Endodermal cell (in vitro differentiated cells): ENCODE measurements at places on chromosomes 1 and 21. TPM values are rescaled to one million over a fixed set of nuclear protein-coding genes. Genes with fewer than 3 reads are reported as not detected.

GRCh38 chr21:19124691-19125090, 721.1 kb upstream of the TMPRSS15 start:
- H3K4me1 ChIP-seq, result peaks cover 4% of the 10 kb centered on the region
- DNase-seq, result no peak
- no peak overlapping the region for H3K27ac ChIP-seq
- H3K36me3 ChIP-seq, result no peaks in the 10 kb centered on the region
- no peaks in the 10 kb centered on the region for H3K27me3 ChIP-seq

DNA sequence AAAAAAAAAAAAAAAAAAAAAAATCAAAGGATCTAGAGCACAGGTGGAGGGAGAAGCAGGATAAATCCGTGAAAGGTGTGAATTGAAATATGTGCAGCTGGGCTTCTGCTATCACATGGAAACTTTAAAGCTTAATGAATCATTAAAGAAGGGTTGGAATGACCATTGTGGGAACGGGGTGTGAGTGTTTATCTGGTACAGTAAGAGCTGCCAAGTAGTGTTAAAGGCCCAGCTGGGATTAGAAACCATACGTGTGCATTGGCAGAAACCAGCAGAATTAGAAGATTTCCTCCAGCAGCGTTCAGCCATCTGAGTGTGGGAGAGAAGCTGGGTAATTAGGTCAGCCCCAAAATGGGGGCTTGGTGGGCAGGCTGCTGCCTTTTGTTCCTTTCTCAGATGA, 13.5 kb downstream of the FALEC start:
- no peak for DNase-seq
- no peaks in the 10 kb centered on the region for H3K4me1 ChIP-seq
- H3K27ac ChIP-seq, result no peak overlapping the region

GRCh38 chr1:246218686-246219085, 288.4 kb downstream of the SMYD3 start:
- H3K27me3 ChIP-seq, result no peaks in the 10 kb centered on the region
- DNase-seq, result no peak
- H3K36me3 ChIP-seq, result no peaks in the 10 kb centered on the region
- H3K4me1 ChIP-seq, result peaks cover 4% of the 10 kb centered on the region
- no peak overlapping the region for H3K27ac ChIP-seq
- no peak overlapping the region for H3K4me3 ChIP-seq

DNA sequence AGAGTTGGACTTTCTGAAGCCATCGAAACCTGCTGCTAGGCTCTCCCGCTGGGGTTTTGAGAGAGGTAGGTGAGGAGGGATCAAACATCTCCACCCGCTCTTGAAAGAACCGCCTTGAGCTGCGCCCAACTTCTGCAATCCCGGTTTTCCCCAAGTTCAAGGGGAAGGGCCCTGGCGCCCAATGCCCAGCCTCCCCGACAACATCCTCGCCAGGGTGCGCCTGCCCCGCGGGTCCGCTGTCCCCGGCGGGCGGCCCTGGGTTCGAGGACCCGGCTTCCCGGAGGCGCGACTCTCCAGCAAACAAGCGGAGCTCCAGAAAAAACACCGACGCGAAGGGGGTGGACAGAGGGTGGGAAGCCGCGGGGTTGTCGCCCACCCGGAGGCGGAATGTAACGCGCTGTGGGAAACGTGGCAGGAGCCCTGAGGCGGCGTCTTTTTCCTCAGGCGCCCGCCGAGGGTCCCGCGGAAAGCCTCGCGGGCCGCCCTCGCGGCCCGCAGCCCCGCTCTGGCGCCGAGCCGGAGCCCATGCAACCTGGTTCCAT, 607 bp downstream of the BTG3 start:
- peaks cover 26% of the 10 kb centered on the region for H3K36me3 ChIP-seq
- H3K27ac ChIP-seq, result peak overlapping the region; percentile 80
- no peaks in the 10 kb centered on the region for H3K27me3 ChIP-seq

GRCh38 chr1:111499026-111499785, 4.2 kb downstream of the ADORA3 start:
- H3K4me1 ChIP-seq, result no peaks in the 10 kb centered on the region
- no peaks in the 10 kb centered on the region for H3K36me3 ChIP-seq
- no peak for DNase-seq
- H3K4me3 ChIP-seq, result no peak overlapping the region

The TTC22 gene
- 0.27 to 0.61 TPM (median 0.44 TPM) in 3 replicates for total RNA-seq
